ENCODE measurements at places on chromosomes 6 and 20. TPM values are rescaled to one million over a fixed set of nuclear protein-coding genes. Genes with fewer than 3 reads are reported as not detected.

The ARMC2 gene
- total RNA-seq, result 0.66 TPM

The MLIP gene
- 1.9 TPM for total RNA-seq

The KHDC1L gene
- not detected for total RNA-seq

DNA sequence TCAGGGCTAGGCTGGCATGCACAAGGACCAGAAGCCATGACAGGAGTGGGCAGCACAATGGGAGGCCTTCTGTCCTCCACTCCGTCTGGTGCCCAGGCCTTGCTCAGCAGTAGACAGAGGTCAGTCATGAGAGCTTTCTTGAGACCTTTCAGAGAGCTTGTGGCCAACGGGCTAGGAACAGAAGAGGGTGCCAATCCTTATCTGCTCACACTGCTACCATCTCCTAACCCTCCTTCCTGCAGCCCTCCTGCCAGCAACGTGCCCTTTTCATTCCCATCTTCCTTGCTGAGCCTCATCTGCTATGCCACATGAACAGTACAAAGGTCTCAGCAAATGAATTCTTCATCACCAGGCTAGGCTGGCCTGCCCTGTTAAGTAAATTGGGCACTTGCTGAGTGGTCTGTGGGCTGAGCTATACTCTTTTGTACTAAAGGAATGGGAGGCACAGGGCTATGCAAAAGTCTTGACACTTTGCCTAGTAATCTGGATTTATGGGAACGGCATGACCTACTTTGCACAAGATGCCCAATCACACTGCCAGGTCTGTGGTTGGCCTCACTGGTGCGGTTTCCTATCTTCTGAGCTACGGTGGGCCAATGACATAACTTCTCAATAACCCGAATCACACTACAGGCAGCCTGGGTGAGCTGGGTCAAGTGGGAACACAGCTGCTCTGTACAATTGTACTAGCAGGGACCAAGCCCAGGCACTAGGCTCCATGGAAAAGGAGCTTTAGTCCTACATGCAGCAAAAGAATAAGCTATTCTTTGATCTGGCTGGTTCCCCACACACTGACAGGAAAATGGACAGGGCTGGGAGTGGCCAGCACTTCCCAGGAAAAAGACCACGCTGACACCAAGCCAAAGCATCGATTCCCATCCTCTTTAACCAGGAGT lies 47.8 kb downstream of the ELOVL5 start:
- DNase-seq, result no peak

DNA sequence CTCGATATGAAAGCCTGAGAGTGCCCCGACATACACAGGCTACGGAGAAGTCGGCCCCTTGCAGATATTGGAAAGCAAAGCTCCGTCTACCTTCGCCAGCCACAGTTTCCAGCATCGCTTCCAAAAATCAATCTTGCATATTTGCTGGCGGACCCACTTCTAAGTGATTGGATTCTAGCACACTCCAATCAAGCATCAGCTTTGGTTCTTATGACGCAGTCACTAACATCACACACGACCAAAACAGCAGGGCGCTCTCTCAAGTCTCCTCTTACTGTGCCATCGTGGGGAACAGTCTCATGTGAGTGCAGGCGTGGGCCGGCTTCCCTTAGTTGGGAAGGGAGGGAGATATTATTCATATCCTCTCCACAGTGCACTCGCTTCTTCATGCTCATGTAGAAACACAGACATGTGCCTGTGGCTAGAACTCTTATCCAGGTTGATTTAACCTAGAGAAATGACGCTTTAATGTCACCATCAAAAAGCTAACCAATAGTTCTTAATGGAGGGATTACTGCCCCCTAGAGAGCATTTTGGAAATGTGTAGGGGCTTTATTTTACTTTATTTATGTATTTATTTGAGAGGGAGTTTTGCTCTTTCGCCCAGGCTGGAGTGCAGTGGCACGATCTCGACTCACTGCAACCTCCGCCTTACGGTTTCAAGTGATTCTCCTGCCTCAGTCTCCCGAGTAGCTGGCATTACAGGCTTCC lies 229.8 kb downstream of the SOD2 start:
- no peak for DNase-seq

- no peak for DNase-seq
These were observed 1.6 kb downstream of the PSMA7 start for GRCh38 chr20:62141397-62142251.

- DNase-seq, result no peak
These were observed 52.2 kb downstream of the TPBG start for GRCh38 chr6:82415820-82416219.

Data from esophagus squamous epithelium (tissue), 5 donors.